Gastrocnemius medialis (tissue), 4 donors: ENCODE measurements at places on chromosomes 3 and 15. TPM values are rescaled to one million over a fixed set of nuclear protein-coding genes. Genes with fewer than 3 reads are reported as not detected.

The BCL6 gene
- total RNA-seq, result 246 TPM

The ARNT2 gene
- total RNA-seq, result 4.1 TPM

The ROPN1 gene
- total RNA-seq, result not detected

The CTXN2 gene
- not detected for total RNA-seq

The GRAMD2A gene
- not detected for total RNA-seq

The GHRL gene
- not detected for total RNA-seq

The KCNMB3 gene
- total RNA-seq, result 0.24 TPM

The FETUB gene
- total RNA-seq, result not detected

The WNT5A gene
- total RNA-seq, result 1.8 TPM

The SHC4 gene
- 0.39 TPM for total RNA-seq

- H3K27ac ChIP-seq, result no peak overlapping the region
- no peaks in the 10 kb centered on the region for H3K36me3 ChIP-seq
- no peaks in the 10 kb centered on the region for H3K27me3 ChIP-seq
- no peak overlapping the region for H3K4me3 ChIP-seq
- no peak for DNase-seq
Measured at GRCh38 chr15:78260489-78260888, 3.9 kb upstream of the DNAJA4 start.

- no peaks in the 10 kb centered on the region for H3K27me3 ChIP-seq
- H3K27ac ChIP-seq, result no peak overlapping the region
- H3K4me1 ChIP-seq, result no peaks in the 10 kb centered on the region
- no peak for DNase-seq
Measured at GRCh38 chr3:877001-877400, 215.8 kb upstream of the CNTN6 start.

DNA sequence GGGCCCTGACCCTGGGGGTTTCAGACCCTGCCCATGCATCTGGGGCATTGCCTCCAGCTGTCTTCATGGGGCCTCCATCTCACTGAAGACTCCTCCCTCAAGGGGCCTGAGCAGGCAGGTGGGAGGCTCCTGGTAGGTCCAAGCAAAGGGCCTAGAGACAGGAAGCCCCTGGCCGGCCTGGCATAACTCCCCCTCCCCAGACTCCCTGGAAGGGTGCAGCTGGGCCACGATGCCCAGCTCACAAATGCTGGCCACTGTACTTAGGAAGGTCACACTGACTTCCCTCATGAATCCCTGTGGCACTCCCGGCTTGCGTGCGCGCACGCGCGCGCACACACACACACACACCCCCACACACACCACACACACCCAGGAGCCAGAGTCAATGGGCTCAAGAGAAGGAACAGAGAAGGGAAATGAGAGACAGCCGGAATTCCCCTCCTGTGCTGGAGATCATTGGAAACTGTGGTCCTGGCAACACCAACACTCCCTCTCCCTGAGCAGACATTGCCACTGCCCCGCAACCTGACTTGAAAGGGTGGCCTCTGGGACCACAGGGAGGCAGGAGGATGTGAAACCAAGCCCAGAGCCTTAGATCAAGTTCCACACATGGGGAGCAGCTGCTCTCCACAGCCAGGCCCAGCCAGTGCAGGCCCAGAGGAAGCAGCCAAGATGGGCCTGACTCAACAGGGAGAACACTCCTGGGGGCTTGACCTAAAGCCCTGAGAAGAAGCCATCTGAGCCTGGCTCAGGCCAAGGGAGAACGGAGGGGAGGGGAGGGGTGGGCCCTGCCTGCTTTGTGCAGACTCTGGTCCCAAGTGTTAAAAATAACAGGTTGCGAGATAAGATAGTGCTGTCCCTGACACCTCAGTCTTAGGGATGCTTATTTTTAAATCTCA is 69.7 kb downstream of the SCN5A start:
- H3K4me1 ChIP-seq, result no peaks in the 10 kb centered on the region
- no peak overlapping the region for H3K4me3 ChIP-seq
- H3K27ac ChIP-seq, result no peak overlapping the region
- no peak for DNase-seq
- H3K27me3 ChIP-seq, result no peaks in the 10 kb centered on the region

DNA sequence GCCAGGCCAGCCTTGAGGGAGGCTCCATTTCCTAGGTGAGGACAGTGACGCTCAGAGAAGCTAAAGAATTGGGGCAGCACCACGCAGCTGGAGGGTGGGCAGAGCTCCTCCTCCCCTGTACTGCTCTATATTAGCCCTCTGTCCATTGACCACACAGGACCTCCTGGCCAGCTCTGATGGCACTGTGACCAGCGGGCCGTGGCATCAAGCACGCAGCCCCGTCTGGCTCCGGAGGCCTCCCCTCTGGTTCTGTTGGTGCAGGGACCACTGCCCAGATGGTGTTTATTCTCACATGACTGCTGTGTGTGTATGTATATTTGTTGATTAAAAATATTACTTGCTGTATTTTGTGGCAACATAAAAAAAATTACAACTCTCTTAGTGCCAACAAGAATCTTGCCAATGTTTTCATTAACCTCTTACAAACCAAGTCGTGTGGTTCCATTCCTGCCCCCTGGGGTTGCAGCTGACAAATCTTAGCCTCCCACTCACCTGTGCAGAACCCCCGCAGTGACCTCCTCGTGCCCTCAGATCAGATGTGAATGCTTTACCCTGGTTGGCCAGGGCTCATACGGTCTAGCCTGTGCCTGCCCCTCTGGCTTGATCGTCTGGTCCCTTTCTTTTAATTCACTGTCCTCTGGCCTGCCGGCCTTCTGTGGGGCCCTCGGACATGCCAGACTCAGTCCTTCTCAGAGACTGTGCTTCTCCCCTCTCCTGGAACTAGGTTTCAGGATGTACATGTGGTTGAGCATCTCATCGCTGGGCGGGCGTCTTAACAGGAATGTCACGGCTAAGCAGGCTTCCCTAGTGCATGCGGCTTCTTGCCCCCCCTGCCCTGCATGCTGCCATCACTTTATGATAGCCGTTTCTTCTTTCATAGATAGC is 14.8 kb downstream of the CHCHD6 start:
- DNase-seq, result no peak
- no peaks in the 10 kb centered on the region for H3K27me3 ChIP-seq
- no peaks in the 10 kb centered on the region for H3K36me3 ChIP-seq
- H3K4me1 ChIP-seq, result no peaks in the 10 kb centered on the region
- no peak overlapping the region for H3K27ac ChIP-seq

- H3K4me1 ChIP-seq, result no peaks in the 10 kb centered on the region
- H3K4me3 ChIP-seq, result no peak overlapping the region
- no peak overlapping the region for H3K27ac ChIP-seq
- no peaks in the 10 kb centered on the region for H3K27me3 ChIP-seq
- H3K36me3 ChIP-seq, result no peaks in the 10 kb centered on the region
Measured at GRCh38 chr3:14565868-14566588, 25.9 kb upstream of the GRIP2 start.

DNA sequence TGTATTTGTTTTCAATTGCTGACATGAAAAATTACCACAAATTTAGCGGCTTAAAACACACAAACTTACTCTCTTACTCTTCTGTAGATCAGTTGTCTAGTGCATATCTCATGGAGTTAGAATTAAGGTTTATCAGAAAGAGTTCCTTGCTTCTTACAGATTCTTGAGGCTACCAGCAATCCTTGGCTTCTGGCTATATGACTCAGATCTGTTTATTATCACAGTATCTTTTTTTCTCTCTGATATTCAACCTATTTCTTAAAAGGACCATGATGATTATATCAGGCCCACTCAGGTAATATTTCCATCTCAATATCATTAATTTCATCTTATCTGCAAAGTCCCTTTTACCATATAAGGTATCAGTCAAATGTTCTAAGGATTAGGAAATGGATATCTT is 263.5 kb upstream of the BCHE start:
- H3K4me1 ChIP-seq, result no peaks in the 10 kb centered on the region
- H3K4me3 ChIP-seq, result no peak overlapping the region
- no peak for DNase-seq
- H3K36me3 ChIP-seq, result no peaks in the 10 kb centered on the region
- no peak overlapping the region for H3K27ac ChIP-seq
- no peaks in the 10 kb centered on the region for H3K27me3 ChIP-seq
